ENCODE measurements at places on chromosomes 3 and 15.

- no peak for DNase-seq
Measured at GRCh38 chr15:33089878-33090757, 104.4 kb downstream of the FMN1 start.

DNA sequence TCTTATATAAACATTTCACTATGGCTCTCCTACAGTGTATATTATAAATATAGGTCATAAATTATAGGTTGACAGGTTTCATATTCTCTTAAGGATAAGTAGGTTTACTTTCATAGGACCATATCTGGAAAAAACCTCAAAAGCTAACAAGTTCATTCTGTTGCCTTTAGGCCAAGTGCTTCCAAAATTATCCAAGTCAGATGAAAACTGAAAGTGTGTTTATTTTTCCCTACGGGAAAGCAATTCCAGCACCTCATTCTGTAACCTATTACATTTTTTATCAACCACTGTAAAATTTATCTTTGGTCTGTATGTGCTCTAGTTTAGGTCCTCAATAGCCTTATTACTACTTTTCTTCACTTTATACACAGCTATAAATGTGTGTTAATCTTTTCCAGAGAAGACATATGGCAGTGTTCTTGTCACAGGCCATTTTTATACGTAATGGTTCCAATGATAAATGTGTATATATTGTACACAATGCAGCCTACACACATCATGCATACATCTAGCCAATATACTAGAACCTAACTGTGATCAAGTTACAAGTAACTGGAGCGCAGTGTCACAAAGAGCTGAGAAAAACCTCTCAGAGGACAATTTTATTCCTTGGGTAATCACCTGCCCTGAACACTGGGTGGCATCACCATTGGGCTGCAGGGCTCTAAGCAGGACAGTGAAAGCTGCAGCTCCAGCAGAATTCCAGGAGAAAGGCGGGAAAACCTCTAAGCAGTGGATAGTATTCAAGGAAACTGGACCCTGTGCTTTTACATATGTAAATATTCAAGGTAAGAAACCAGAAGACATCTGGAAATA is 251.3 kb downstream of the CTNNB1 start:
- no peak for DNase-seq

- no peak for DNase-seq
Measured at GRCh38 chr3:100425316-100425715, 24.0 kb downstream of the LNP1 start.

DNA sequence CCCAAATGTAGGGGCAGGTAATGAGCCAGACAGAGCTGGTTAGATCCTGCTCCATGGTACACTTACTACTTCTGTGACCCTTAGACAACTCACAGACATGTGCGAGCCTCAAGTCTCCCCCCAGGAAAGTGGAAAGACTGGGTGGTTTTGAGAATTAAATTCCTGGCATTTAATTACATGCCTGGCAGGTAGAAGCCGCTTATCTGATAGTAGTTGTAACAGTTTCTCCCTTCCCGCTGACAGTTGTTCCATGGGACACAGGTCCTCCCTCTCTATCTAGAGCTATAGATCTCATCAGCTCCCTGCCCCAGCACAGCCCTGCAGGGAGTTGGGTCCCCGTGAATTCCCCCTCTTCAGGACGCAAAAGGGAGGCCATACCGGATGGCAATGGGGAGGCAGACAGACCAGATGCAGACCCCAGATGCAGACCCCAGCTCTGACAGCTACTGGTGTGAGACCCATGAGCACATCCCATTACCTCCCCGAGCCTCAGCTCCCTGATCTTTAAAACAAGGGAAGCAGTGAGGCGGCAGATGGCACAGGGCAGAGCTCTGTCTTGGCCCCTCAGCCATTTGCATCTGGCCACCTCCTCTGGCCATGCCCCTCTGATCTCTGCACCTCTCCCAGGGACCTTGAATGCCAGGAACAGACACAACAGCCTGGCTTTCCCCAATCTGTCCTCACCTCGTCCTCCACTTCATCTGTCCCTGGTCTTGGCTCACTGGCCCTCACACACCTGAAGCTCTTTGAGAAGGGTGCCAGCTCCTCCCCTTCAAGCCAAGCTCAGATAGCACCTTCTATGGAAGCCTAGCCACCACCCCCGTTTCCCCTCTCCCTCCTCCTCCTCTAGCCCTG is 34.1 kb upstream of the NR2C2 start:
- DNase-seq: no peak

GRCh38 chr3:105611304-105612192 is 244.8 kb downstream of the ALCAM start:
- DNase-seq: no peak

DNA sequence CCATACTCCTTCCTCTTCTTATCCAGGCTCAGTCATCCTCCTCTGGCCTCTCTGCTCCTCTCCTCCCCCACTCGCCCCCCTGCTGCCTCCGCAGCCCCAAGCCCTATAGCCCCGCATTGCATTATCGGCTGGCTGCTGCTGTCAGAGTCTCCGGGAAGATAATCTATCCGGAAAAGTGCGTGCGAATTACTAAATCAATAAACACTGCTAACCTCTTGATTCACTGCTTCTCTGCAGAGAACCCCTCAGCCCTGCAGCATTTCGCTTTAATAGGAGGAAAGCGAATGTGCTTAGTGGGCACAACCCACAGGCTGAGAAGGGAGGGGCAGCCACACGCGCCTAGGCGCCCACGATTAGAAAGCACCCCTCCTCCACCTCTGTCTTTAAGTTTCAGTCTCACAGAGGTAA is 167.6 kb downstream of the ABHD5 start:
- no peak for DNase-seq

- no peak for DNase-seq
Measured at GRCh38 chr3:124854009-124854408, 33.2 kb downstream of the ITGB5 start.

- no peak for DNase-seq
Measured at GRCh38 chr15:60384526-60385126, 13.2 kb downstream of the ANXA2 start.

DNA sequence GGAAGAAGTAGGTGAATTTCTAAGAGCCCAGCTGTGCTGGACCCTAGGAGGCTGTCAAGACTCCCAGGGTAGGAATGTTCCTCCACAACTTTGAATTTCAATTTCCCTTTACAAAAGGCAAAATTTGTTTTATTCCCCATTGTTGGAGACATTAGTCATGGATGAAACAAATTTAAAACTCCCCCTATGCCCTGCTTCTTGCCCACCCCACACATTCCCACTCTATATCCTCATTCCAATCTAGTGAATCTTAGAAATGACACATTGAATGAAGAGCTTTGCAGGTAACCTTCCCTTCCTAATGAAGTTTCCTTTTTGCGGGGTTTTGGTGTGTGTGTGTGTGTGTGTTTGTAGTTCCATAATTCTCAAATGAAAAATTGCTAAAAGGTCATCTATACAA is 72.6 kb downstream of the CCNL1 start:
- DNase-seq: no peak
